ENCODE measurements at places on chromosomes 2 and 18.
A peak's percentile ranks its signal among the peaks of the same experiment; 100 is the strongest.

DNA sequence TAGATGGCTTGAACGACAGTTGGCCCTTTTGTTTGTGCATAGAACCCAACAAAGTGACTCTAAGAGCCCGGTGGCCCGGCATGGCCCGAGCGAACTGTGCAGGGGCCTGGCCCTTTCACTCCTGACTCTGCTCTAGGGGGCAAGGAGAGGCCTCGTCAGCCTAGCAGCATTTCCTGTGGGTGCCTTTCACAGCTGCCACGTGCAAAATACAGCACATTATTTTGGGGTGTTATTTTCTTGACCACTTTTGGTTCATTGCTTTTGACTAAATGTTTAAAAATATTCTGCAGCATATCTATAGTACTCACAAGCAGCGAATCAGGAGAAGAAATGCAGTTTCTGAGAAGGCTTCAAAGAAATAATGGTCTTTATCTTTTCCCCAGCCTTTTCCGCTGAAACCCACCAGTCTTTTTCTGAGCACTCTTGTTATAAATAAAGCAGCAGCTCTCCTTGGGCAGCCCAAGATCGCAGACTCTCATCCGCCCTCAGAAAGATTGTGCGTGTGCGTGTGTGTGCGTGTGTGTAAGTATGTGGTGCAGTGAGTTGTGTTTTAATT, 31.3 kb downstream of the DGKD start:
- no peak for DNase-seq

DNA sequence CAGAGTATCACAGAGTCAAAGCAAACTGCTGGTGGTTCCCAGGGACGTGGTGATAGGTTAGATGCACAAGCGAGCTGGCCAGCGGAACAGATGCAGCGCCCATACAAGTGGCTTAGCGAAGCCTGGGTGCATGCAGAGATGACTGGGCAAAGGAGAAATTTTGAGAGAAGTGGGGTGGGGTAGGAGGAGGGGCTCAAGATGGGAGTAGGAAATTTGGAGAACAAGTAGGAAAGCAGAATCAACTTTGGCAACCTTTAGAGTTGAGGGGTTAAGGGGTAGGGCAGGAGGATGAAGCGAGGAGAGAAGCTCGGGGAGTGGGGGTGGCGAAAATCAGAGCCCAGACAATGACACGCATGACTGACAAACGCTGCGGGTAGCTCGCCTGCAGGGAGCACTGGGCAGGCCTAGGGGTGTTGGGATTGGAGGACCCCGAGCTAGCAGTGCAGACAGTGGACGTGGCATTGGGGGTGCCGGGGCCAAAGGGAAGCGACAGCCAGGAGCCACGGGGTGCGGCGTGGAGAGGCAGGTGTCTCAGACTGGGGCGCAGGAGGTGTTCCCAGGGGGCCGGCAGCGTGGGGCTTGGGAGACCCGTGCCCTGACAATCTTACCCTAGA, 431 bp downstream of the FAM98A start:
- DNase-seq = no peak

- no peak for DNase-seq
Observed at GRCh38 chr2:152005607-152006006, 93.2 kb downstream of the CACNB4 start.

DNA sequence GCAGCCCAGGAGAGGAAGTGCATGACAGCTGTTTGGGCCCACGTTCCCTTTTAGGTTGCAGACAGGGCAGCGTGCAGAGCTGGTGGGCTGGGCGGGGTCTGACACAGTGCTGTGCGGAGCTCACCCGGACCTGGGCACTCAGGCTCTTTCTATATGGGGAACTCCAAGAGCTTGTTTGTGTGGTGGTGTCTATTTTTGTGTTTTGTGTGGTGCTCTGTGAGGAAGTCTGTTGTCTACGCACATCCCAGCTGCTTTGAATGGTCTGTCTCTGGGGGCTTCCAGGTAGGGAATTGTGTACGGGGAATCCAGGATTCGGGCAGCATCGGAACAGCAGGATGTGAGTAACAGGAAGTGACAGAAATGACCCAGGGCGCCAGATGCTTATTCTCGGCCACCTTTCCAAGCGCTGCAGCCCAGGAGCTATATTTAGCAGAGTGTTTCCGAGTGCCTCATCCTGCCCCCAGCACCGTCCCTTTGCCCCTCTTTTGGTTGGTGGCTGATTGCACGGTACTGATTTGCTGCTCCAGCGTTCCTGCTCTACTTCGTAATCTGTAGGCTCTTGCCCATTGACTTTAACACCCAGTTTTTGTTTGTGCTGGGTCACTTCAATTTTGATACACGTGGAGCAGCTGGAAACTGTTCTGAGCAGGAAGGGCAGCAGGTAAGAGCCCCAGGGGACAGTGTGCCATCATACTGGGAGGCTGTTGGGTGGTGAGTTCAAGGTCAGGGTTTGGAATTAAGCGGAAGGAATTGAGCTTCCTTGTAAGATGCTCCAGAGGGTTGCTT, 64.7 kb downstream of the DGKD start:
- DNase-seq = peak; percentile 87

GRCh38 chr18:77392321-77392720, 142.7 kb downstream of the GALR1 start:
- no peak for DNase-seq

- no peak for DNase-seq
Observed at GRCh38 chr2:70724366-70724765, 43.6 kb downstream of the ADD2 start.

GRCh38 chr2:137262594-137262993, 497.2 kb downstream of the THSD7B start:
- DNase-seq = no peak

GRCh38 chr18:172361-172760, 14.0 kb downstream of the USP14 start:
- DNase-seq = no peak

DNA sequence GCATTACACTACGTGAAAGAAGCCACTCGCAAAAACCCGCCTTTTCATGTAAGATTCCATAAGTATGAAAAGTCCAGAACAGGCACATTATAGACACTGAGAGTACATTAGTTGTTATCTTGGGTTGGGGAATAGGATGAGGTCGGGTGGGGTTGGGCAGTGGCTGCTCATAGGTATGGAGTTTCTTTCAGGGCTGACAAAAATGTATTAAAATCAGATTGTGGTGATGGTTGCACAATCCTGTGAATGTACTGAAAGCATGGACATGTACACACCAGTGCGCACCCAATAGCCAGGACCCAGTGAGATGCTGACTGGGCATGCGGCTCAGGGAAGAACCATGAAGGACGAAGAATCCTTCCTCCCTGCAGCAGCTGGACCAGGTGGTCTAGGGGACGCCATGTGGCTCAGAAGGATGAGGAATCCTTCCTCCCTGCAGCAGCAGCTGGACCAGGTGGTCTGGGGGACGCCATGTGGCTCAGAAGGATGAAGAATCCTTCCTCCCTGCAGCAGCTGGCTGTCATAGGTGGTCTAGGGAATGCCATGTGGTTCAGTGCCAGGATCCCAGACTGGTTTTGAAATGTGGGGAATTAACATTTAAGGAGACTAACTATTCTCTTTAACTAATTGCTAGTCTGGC, 50.1 kb downstream of the MBP start:
- DNase-seq = no peak

DNA sequence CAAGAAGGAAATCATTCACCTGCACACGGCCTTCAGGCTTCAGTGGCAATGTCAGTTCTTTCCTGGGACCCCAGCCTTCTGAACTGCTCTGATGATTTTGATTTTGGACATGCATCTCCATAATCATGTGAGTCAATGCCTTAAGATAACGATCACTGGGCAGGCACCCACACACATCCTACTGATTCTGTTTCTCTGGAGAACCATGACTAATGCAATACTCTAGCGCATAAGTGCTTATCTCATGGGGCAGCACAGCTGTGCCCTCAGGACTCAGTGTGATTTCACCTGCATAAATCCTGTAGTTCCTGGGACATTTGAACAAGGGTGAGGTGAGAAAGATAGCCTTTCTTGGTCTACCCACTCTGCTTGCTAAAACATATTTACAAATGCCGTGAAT, 144.6 kb downstream of the AKAIN1 start:
- DNase-seq = no peak

DNA sequence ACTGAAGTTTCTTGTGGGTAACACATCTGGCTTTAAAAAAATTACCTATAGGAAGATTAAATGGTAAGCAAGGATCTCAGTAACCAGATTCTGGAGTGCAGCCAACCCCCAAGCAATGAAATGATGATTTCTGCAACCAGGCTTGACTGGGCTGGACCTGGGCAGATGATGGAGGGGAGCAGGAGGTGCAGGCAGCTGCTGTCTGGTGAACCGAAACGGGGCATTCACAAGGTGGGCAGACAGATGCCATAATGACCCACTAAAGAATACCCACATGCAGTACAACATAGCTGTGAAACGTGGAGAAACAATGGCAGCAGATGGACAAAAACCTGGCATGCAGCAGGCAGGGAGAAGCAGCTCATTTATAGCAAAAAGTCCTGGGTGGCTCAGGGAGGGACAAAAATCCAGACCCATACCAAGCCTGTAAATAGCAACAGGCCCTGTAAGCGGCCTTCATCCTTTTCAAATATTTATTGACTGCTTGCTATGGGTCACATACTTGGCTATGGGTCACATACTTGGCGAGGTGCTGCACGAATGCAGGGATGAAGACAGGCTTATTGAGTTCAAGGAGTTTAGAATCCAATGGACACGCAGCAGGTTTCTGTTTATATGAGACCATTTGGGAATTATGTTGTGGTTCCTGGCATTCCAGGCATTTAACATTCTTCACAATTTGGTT, 244.7 kb downstream of the HRH4 start:
- DNase-seq = no peak
